AG10803 (cell line): ENCODE measurements at places on chromosomes 6 and 20.

GRCh38 chr6:119800526-119800925, 451.0 kb upstream of the MAN1A1 start:
- DNase-seq: no peak

DNA sequence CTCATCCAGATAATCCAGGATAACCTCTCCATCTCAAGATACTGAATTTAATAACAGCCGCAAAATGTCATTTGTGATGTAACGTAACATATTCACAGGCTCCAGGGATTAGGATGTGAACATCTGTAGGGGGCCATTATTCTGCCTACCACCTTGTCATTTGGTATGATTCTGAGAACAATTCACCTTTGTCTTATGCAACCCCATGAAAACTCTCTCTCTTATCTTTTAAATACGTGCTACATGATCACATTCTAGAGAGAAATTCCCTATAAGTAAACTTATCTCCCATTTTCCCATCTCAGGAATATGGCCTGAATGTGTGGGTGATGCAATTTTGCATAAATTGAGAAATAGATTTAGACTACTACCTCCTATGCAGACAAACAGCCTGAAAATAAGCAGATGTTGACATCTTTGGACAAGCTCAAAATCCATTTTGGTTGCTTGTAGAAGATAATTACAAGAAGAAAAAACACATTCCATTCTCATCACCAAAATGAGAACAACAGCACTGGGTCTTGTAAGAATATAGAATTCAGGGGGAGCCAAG, 255.4 kb upstream of the STXBP5 start:
- peak; percentile 7 for DNase-seq

- DNase-seq: no peak
Measured at GRCh38 chr6:27901801-27902200, 10.4 kb downstream of the OR2B2 start.

GRCh38 chr20:8246716-8247115, 114.7 kb downstream of the PLCB1 start:
- DNase-seq: no peak

GRCh38 chr6:37802810-37803209, 16.7 kb upstream of the ZFAND3 start:
- no peak for DNase-seq

DNA sequence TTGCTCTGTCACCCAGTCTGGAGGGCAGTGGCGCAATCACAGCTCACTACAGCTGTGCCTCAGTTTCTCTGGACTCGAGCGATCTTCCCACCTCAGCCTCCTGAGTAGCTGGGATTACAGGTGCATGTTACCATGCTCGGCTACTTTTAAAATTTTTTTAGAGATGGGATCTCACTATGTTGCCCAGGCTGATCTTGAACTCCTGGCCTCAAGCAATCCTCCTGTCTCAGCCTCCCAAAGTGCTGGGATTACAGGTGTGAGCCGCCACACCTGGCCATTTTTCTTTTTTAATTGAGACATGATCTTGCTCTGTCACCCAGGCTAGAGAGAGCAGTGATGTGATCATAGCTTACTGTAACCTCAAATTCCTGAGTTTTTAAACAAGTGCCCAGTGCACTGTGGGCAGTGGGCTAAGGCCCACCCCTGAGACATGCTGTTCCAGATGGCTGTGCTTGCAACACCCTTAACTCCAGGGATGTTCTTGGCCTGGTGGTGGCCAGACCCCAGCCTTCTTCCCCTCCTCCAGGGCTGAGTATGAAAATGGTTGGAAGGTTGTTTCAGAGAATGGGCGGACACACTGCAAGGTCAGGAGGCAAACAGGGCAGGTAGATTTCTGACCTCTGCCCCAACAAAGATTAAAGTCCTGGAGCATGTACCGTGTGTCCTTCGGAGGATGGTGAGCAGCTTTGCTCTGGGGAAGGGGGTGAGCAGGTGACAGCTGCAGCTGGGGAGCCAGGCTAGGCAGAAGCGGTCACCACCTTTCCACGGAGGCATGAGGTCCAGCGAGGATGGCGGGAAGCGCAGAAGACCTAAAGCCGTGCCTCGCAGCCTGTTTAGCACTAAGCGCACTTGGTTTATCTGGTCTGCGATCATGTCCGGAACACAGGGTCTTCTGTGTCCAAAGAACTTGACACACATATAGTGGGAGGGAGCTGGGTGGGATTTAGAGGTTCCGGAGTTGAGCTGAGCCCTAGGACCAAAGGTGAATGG, 1.4 kb upstream of the FAM83C start:
- no peak for DNase-seq

DNA sequence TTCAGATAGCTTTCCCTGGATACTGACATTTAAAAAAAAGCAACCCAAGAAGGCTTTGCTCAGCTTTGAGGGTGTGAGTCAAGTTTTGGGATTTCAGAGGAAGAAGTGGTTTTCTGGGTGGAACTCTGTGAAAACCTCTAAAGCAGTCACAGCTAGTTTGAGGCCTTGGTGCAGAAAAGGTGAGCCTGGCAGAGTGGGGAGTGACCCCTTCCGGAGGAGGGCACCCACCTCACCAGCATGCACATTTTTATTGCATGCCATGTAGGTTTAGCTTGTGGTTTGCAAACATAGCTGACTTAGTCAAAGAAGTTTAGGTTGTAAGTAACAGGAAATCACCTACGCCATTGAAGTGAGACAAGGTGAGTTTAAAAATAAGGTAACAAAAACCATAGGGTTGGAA, 146.8 kb upstream of the PMEPA1 start:
- no peak for DNase-seq
